ENCODE measurements at places on chromosomes 1 and 21.

DNA sequence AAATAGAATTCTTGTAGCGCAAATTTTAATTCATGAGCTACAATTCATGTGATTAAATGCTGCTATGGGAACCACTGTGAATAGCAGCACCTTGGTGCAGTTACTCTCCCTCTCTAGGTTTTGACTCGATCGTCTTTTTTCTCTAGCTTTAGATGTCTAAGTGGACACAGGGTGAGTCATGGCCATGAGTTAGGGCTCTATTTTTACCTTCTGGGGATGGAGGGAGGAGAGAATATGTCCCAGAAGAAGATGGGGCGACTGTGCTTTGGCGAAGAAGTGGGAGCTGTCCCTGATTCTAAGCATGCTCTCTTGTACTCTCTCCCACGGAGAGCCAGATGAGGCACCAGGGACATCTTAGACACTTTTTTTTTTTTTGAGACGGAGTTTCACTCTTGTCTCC is 1.6 kb upstream of the OR2B11 start:
- DNase-seq: no peak

DNA sequence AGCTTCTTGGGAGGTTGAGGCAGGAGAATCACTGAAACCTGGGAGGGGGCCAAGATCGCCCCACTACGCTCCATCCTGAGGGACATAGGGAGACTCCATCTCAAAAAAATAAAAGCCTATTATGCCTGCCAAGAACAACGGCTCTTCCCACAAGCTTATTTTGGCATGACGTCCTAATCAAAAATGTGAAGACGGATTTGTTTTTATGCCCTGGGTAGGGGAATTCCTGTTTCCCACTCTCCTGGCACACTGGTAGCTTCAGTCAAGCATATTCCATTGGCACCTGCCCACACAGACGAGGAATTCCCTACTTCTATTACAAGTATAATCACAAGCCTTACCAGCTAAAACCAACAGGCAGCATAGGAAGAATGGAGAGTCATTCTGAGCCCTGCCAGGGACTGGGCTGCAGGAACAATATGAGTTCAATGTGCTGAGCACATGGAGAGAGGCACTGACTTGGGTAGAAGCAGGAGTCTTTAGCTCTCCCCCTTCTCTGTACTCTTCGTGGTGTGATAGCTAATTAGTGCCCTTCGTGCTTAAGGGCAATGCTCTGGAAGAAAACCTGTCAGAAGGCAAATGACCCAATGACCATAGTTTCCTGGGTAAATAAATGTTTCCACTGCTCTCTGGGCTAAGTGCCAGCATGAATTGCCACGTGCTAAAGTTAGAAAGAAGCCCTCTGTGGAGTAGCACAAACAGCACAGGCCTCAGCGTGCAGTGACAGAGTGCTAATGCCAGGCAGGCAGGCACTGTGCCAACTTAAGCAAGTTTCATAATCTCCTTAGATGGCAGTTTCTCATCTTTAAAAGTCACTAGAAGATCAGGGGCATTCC is 16.8 kb downstream of the TNFSF4 start:
- DNase-seq: no peak

DNA sequence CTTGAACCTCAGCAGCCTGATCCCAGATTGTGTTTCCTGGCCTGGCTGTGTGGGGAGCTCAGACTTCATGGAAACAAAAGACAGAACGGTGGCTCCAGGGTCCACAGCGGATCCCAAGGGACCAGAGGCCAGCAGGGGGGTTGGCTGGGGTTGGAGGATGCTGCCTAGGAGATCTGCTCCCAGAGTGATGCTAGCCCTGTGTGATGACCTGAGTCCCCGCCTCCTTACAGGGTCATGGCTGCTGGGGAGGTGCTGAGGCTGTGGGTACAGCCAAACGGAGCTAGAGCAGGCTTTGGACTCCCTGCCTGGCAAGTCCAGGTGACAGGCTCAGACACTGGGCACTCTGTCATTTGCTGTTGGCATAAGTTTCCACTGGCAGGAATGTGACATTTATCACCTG is 11.5 kb upstream of the RUNX3 start:
- DNase-seq: no peak

DNA sequence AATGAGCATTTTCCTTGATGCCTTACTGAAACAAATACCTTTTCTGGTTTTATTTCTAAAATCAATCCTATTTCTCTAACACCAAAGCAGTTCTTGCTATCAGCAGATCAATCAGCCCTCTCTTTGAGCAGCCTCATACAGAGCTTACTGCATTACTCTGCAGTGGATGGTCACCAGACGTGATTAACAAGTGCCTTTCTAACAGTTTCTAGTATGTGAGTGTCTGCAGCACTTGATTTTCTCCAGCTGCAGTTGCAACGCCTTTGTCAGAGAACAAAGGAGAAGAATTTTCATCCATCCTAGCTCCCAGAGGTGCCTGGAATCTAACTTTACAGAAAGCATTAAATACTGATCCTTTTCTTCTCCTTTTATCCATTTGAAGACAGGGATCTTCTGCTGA is 177.3 kb upstream of the SGIP1 start:
- no peak for DNase-seq

DNA sequence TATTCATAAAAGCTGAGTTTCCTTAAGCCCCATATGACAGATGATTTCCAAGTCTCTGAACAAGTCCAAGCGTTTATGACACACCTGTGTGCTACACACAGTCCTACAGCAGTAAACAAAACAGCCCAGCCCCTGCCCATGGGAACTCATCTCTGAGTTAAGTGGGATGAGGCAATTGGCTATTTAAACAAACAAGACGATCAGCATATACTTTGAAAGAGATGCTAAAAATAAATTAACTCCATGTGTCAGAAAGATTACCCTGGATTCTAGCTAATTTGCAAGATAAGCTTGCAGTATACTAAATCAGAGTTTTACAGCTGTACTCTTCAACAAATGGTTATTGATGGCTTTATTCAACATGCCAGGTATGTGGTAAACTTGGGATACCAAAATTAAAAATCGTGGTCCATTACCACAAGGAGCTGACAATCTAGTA is 7.0 kb downstream of the PSMG1 start:
- DNase-seq: no peak

- DNase-seq: no peak
Measured at GRCh38 chr1:168484083-168484482, 59.7 kb downstream of the XCL2 start.

DNA sequence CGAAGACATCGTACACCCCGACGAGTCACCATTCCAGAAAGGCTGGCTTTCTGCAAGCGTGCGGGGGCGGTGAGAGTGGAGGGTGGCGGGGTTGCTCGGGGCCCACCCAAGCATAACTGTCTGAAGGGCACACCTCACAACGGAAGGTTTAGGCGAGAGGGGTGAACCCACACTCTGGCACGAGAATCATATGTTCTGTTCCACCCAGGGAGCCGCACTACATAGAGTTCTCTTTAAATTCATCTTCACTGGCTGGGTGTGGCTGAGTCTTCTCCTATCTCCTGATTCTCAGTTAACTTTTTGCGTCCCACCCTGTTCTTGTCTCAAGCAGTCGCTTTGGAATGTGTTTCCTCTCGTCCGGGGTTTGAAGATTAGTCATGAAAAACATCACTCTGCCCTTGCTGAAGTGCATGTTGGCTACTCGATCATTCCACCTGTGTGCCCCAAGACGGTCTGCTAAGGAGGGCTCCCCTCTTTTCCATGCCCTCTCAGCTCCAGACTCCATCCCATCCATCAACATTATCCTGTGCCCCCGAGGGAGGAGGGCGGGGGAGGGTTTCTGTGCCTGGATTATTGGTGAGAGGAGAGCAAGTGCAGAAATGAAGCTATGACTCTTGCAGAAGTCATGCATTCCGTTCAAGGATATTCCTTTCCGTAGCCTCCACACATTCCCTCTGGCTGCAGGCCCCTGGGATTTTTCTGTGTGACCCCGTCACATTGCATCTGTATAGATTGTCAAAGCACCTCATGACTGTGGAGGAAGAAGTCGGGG is 53.5 kb upstream of the CD34 start:
- DNase-seq: no peak

- DNase-seq: no peak
Measured at GRCh38 chr1:174799136-174799479, 200.6 kb upstream of the CACYBP start.

Data from NB4 (cell line).